GM23248 (cell line): ENCODE measurements at places on chromosomes 1 and 21. TPM values are rescaled to one million over a fixed set of nuclear protein-coding genes. Genes with fewer than 3 reads are reported as not detected.

Gene CELF3
- not detected in 2 replicates for total RNA-seq

Gene SAMD13
- total RNA-seq, result 0.51 and 0.65 TPM in 2 replicates

Gene YOD1
- 6.7 and 7.8 TPM in 2 replicates for total RNA-seq

Gene DPH5
- total RNA-seq, result 24.1 and 37.9 TPM in 2 replicates

GRCh38 chr1:227378181-227378580, 59.9 kb upstream of the CDC42BPA start:
- DNase-seq, result no peak

GRCh38 chr1:175635092-175635491, 108.3 kb downstream of the TNR start:
- DNase-seq, result no peak

DNA sequence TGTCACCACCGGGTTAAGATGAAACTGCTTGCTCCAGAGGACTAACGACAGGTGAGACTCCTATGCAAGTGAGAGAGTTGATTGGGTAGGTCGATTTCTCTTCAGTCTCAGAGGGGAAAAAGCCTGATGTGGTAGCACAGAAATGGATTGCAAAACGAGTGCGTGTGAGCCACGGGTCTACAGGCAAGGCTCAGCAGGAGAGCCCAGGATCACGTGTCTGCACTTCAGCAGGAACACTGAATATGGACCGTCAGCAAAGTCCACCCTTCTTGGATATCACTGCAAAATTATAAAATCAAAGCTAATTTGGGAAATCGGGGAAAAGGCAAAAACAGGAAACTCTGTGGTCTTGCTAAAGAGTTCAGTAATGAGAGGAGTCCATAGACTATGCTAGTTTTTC, 107.7 kb upstream of the ZNF648 start:
- no peak for DNase-seq

- DNase-seq, result peak; percentile 84
Observed at GRCh38 chr1:10280439-10281350, 70.3 kb downstream of the KIF1B start.

DNA sequence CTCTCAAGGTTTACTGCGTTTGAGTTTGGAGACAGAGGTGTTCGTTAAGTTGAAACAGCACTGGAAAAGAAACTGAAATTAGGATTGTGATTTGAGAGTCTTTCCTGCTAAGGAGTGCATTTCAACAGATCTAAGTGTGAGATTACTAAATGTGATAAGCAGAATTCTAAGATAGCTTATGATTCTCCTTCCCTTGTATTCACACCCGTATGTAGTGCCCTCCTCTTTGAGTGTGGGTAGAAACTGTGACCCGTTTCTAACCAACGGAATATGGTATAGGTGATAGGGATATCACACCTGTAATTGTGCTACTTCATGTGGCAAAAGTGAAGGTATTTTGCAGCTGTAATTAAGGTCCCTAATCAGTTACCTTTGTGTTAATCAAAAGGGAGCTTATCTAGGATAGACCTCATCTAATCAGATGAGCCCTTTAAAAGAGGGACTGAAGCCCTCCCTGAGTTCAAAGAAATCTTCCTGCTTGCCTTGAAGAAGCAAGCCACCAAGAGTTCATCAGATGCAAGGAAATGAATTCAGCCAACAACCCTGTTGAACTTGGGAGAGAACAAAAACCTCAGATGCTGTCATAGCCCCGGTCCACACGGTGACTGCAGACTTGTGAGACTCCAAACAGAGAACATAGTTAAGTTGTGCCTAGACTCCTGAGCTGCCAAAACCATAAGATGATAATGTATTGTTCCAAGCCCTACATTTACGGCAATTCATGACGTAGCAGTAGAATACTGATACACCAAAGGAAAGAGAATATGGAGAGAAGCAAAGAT, 12.6 kb upstream of the IL12RB2 start:
- DNase-seq, result no peak
